ENCODE measurements at places on chromosomes 5 and 9.

GRCh38 chr9:23555851-23556250, 270.2 kb downstream of the ELAVL2 start:
- DNase-seq: peak; percentile 12

DNA sequence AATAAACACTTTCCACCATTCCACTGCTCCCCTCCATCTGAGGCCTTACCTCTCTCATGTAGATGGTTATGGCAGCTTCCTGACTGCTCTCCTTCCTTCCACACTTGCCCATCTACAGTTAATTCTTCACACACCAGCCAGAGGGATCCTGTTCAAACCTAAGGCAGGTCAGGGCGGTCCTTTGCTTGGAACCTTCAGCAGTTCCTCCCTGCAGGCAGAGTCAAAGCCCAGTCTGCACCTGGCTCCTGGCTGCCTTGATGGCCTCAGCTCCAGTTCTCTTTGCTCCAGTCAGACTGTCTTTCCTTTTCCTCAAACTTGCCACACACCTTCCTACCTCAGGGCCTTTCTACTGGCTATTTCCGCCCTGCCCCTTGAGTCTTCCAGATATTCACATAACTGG, 30.2 kb upstream of the NR3C1 start:
- DNase-seq: no peak

DNA sequence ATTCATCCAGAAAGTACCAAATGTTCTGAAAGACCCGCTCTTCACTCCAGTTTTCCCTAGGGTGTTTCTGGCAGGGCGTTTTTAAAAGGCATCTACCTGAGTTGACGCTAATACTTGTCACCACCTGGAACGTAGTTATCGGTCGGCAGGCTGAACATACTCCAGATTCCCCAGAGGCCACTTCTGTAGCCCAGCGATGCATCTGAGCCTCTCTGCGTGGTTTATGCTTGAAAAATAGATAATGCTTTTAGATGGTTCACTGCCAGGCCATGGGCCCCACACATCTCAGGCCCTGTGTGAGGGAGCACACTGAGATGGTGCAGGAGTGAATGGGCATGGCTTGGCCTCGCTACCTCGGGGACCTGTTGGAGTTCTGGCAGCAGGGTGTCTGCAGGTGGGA, 33.0 kb upstream of the NCS1 start:
- DNase-seq: no peak

DNA sequence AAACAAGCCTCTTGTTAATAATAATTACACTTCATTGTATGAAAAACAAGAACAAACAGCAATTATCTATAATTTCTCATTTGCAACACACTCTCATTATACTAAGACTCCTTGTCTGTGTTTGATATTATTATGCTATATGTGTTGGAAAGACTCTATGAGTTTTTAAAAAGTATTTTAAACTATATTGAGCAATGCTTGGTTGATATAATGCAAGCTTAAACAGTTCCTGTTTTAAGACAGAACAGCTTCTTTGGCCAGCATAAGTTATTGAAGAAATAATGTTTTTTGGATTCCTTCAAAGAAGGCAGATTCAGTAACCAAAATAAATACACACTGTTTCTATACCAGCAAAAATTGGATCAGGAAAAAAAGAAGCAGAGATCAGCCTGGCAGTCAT, 871.4 kb downstream of the MAT2B start:
- no peak for DNase-seq

DNA sequence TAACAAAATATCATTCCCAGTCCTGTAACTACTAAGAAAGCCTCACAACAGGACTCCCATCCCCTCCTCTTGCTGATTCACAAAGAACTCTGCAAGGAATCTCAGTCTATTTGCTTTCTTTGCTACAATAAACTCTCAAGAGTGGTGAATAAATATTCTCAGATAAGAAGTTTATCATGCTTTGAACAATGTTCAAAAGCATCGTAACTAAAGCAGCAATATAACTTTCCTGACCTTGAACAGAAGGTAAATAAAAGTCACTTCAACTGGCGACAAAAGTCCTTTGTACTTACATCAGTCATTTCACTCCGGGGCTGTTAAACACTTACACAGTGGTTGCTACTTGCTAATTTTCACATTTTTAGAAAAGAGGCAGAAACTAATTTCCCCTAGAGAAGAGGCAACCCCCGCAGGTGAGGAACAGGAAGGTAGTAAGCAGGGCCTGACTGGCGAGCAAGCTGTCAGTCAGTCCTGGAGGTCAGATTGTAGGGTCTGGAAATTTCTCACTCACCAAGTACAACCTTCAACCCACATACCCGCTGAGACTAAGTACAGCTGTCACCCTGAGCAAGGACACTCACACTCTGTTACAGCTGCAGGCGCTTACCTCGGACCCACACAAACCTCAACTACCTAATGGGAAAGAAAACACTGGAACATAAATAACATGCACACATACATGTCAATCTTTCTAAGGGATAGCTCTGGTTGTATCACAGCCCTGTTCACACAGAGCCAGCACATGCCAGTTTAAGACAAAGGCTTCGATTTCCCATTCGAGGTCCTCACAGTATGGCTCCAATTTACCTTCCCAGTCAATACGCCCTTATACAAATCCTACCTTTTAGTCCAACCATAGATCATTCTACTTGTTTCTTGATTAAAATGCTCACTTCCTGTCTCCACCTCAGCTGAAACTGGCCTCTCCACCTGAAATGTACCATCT, 104.6 kb upstream of the RETREG1 start:
- no peak for DNase-seq

DNA sequence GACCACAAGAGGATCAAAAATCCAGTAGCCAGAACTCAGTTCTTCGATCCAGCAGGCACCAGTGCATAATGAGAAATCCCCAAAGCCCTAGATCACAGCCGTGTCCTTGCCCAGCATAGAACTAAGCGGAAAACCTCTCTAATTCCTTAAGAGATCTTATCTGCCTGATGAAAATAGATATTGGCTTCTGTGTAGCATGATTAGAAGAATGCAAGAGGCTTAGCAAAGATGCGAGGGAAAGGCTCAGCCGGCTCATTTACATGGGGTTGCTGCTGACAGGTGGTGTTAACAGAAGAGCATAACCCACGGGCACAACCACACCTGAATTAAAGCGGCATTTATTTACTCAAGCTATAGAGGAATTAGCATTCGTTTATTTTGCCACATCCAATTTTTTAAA, 400.0 kb upstream of the ADAMTS16 start:
- no peak for DNase-seq

- no peak for DNase-seq
Measured at GRCh38 chr9:16871336-16872151, 1.1 kb upstream of the BNC2 start.

GRCh38 chr5:137220523-137220927, 278.6 kb downstream of the SPOCK1 start:
- peak; percentile 94 for DNase-seq

- DNase-seq: peak; percentile 21
Measured at GRCh38 chr9:97895695-97896332, 26.5 kb downstream of the TRMO start.

GRCh38 chr5:14976486-14976885, 104.9 kb upstream of the ANKH start:
- DNase-seq: no peak

- DNase-seq: no peak
Measured at GRCh38 chr9:76701441-76702039, 62.7 kb upstream of the PCA3 start.

DNA sequence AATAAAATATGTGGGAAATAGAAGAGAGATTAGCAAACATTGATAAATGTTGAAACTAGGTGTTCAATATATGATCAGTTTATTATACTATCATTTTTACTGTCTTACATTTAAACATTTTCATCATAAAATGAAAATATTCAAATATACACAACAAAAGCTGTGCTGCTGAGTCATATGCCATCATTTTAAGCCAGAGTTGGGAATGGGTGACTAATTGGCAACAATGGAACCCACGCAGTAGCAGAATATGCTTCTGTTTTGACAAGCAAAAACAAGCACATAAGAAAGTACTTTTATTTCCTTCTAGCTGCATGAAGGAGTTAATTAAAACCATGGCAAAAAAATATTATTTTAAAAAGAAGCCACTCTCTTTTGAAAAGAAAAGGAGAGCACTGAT, 340.0 kb upstream of the EDIL3 start:
- DNase-seq: peak; percentile 28

- peak; percentile 34 for DNase-seq
Measured at GRCh38 chr5:106875591-106876297, 795.0 kb downstream of the EFNA5 start.

DNA sequence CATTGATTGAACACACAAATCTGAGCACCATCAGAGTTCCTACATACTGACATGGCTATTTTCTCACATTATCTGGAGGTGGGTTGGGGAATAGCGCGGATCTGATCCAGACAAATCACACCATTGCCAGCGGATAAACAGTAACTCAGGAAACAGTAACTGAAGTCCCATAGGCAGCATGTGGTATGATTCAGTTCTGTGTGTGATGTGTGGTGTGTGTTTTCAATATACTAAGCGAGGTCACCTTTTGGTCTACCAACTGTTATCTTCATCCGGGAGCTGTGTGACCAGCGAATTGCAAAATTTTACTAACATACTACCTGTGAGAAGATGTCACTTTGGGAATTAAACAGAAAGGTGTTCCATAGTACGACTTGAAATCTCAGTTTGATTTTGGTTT, 50.1 kb downstream of the PKD2L2 start:
- no peak for DNase-seq

DNA sequence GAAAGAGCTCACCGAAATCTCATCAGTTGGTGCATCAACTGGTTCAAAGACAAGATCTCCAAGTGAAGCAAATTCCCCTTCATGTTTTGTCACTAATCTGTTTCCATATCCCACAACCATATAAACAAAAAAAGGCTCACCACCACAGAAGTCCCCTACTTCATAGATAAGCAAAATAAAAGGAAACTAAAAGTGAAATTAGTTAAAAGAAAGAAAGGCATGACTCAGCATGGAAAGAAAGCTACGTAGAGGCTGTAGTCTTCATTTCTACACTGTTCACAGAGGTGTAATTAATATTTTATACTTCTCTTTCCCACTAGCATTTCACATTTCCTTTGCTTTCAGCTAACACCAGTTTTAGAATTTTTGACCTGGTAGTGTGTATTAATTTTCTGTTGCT, 208.0 kb downstream of the CYLC2 start:
- DNase-seq: peak; percentile 7

DNA sequence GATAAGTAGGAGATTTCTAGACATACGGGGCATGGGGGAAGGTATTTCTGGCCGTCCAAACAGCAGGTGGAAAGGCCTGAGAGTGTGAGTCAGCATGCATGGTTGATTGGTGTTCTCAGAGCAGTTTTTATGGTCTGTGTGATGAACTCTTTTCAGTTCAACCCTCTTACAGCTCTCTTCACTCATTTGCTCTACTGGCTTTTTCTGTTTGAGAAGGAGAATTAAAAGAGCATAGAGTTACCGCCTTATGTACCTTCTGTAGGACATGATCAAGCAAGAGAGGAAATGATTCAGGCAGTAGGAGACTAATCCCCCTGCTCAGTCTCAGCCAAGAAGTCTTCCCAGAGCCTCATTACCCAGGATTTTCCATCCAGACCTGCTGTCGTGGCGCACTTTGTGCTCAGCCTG, 92.4 kb downstream of the PRDM6 start:
- DNase-seq: peak; percentile 19

DNA sequence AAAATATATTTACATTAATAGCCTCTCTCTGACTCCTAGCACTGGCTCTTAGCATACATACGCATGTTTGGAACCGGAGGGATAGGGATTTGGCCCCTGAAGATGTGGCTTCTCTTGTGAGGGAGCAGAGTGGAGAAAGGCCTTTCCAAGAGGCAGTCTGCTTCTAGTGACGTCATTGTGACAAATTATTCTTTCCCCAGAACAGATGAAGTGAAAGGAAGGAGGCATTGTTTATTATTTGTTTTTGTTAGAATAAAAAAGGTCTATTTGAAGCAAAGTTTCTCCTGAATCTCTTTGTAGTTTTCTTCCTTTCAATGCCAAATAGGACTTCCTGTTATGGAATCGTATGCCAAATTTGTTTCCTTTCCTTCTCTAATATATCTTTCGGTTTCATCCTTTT, 361.6 kb downstream of the ICE1 start:
- no peak for DNase-seq

- no peak for DNase-seq
Measured at GRCh38 chr9:75448281-75448680, 360.0 kb downstream of the OSTF1 start.

GRCh38 chr5:75460532-75460931, 50.9 kb downstream of the CERT1 start:
- DNase-seq: no peak

- no peak for DNase-seq
Measured at GRCh38 chr5:175701797-175702196, 43.9 kb downstream of the HRH2 start.
